ENCODE measurements at places on chromosomes 4 and X.

GRCh38 chr4:153809307-153809706 is 20.4 kb upstream of the SFRP2 start:
- no peak for DNase-seq

DNA sequence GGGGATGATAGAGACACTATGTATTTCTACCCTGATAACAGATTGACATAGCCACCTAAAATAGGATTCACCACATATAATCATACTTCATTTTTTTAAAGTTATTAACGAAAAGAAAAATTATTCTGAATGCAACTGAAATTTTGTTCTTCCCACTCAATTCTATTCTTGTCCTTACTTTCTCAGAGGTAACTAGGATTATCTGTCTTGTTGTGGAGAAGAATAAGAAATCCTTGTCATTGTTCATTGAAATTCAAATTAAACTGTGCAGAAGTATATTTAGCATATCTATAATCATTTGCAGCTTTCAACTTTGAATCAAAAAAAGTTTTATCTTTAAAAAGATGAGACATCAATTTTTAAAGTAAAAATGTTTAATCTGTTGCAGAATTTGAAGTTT is 40.4 kb upstream of the PRR27 start:
- DNase-seq = no peak

GRCh38 chr4:15148691-15149090 is 146.4 kb downstream of the CPEB2 start:
- no peak for DNase-seq

DNA sequence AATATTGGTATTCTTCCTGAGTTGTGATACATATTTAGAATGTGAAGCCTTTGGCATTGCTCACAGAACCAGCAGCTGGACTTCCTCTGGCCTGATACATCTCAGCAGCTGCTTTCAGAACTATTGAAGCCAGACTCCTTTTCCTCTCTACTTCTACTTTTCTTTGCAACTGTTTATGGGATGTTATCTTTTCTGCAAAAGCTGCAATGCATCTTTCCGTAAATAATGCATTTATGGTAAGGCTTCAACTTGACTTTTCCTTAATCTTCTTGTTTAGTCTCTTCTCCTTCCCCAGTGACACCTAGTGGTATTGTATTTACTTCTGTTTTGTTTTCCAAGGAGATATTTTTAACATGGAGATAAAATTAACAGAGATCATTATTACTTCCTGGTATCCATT is 1548.7 kb downstream of the PCDH7 start:
- DNase-seq = no peak

DNA sequence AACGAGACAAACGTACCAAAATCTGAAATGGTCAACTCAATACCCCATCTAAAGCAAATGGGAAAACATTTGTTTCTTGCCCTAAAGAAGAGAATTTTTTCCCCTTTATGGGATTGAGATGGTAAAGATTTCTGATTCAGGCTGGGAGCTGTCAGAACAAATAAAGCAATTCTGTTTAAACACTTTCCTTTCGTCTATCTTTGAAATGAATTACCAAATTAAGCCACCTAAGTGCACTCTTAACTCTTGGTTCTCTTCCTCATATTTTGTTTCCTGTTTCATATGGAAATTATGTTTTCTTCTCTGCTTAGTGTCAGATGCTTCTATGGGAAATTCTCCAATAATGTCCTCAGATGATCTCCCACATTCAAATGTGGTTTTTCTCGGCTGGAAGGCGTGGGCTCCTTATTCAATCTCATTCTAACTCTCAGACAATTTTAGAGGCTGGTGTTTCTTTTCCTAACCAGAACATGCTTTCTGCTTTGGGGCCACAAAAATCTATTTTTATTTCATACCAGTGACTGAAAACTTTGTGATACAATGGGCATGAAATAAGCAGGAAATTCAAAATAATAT is 50.3 kb upstream of the HPF1 start:
- DNase-seq = no peak

- no peak for DNase-seq
These were observed 85.8 kb downstream of the KIT start for GRCh38 chr4:54743562-54743961.

DNA sequence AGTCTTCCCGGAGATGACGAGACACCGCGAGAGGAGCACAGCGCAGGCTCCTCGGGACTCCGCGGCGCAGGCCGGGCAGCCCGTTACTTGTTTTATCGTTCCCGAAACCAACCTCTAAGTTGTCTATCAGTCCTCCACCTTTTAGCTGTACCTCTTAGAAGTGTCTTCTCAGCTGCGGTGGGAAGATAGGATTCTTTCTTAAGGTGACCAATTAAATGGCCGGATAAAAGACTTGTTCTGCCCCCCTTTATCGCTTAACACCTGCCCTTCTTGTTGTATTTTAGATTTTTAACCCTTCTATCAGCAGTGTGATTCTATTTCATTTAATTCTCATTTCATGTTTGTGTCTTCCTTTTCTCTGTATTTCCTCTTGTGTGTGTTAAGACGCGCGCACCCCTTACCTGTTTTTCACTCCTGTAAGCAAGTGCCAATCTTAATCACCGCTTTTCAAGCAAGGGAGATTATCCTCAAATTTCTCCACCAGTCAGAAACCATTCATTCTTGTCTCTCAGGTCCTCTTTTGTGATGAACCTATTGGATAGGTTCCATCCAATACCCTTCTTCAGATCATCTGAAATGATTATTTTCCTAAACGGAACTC is at the start of gene SLC9B2:
Gene SLC9B2, minus strand, starts transcription at position 15 of the 601 bp plus-strand sequence. CDS start 9,211 bp downstream, outside the sequence.
- no peak for DNase-seq

DNA sequence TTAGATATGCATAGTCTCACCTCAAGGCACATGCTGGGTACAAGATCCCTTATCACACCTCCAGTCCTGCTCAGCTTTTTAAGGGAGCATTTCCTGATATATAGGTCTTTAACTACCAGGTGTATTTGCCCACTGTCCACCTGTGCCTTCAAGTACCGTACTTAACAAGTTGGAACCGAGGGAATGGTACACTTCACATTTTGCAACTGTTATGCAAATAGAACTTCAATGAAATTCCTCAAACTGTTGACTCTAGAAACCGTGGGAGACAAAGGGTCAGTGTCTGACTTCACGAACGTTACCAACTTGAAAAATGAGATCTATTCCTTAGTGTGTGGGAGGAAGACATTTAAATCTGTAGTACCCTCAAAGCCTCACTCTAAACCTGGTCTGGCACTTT is 5.2 kb downstream of the TRIM2 start:
- DNase-seq = no peak

- peak; percentile 0 for DNase-seq
These were observed 877 bp upstream of the SLC16A2 start for GRCh38 chrX:74420196-74421035.

DNA sequence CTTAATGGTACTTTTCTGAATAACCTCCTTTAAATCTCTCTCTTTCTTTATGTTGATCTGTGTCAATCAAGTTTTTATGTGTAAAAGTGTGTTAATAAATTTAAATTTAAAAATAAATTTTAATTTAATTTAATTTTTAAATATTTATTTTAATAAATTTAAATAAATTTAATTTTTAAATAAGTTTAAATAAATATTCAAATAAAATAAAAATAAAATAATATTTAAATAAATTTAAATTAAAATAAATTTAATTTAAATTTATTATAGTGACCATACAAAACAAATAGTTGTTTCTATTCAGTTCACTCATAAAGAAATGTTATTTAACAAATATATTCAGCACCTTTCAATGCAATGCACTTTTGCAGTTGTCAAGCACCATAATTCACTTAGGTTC is 146.9 kb downstream of the GRID2 start:
- DNase-seq = no peak

GRCh38 chr4:84218031-84218430 is 281.1 kb downstream of the NKX6-1 start:
- DNase-seq = no peak

DNA sequence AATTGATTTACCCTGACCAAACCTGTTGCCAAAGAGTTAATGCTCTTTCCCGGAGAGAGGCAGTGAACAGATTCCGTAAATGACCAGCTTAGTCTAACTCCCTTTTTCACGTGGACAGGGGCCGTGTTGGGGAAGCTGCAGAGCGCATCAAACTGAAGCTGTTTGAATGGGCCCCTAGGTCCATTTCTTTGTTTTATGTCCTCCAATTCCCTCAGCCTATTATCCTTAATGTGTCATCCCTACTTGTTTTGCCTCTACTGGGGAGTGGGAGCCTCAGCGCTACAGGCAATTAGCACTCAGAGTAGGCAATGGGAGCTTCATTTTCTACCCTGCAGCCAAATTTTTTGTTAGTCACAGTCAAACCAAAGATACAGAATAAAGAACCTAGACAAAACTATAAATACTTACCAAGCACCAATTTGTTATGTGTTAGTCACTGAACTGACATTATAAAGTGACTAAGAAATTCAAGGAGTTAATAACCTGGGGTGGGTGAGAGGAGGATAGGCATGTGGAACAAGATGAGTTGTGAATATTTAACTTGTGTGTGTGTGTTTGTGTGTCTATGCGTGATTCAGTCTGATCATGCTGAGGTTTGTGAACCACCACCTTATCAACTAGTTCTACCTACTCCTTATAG is 417.4 kb downstream of the PACRGL start:
- DNase-seq = no peak

DNA sequence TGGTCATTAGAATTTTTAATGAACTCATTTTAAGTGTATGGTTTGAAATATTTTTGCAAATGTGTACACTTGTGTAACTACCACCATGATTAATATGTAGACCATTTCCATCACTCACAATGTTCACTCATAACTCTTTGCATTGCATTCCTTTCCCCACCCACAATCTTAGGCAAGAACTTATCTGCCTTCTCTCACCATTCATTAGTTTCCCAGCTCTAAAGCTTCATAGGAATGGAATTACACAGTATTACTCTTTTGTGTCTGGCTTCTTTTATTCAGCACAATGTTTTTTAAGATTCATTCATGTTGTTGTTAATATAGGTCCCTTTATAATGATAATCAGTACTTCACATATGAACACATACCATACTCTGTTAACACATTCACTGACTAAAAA is 106.1 kb downstream of the ARAP2 start:
- no peak for DNase-seq

- no peak for DNase-seq
These were observed 41.0 kb upstream of the CPEB2 start for GRCh38 chr4:14961292-14961691.

- DNase-seq = no peak
These were observed 83.0 kb upstream of the BEND4 start for GRCh38 chr4:42235304-42236021.

- peak; percentile 22 for DNase-seq
These were observed 39.6 kb downstream of the ZCCHC13 start for GRCh38 chrX:74343343-74344279.

GRCh38 chr4:69497886-69498395 is 2.2 kb upstream of the UGT2B4 start:
- DNase-seq = no peak

GRCh38 chr4:77158487-77158861 is 1.5 kb downstream of the CCNG2 start:
- no peak for DNase-seq

DNA sequence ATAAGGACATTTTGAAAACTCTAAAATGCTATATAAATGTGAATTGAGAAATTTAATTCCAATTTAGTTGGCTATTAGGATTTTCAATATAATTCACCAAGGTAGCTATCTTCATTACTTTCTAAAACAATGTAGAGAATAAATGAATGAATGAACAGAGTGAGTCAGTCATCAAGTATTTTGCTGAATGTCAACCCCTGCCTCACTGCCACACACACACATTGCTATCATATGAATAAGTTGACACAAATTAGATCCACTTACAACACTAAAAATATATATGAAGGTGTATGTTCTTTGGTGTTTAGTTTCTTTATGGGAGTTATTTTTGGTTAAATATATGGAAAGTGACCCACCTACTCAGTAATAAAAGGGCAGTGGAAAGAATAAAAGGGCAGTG is 141.4 kb upstream of the SMIM10 start:
- no peak for DNase-seq

DNA sequence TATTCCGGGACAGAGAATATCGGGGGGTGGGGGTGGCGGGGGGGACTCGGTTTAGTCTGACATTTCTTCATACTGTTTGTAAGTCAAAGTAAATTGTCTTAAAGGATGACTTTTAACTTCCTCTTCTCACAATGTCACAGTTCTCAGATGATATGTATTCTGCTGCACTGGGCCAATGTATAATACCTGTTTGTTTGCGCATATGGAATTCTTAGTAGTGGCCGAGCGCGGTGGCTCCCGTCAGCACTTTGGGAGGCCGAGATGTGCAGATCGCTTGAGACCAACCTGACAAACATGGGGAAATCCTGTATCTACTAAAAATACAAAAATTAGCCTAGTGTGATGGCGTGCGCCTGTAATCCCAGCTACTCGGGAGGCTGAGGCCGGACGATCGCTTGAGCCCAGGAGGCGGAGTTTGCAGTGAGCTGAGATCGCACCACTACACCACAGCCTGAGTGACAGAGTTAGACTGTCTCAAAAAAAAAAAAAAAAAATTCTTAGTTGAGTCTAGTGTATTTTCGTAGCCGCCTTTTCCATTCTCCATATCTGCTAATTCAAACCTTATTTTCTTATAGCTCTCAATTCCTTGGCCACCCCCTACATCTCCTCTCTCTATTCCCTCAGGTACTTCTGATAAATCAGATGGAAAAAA is 851 bp downstream of the POLR2B start:
- no peak for DNase-seq

GRCh38 chrX:154436983-154437752 is at the start of gene GDI1:
TSS of gene GDI1 (plus strand) at chrX:154437154. CDS start at chrX:154437255, 101 bp downstream.
- peak; percentile 11 for DNase-seq

- no peak for DNase-seq
These were observed 128.9 kb downstream of the CEP135 start for GRCh38 chr4:56077676-56078075.

DNA sequence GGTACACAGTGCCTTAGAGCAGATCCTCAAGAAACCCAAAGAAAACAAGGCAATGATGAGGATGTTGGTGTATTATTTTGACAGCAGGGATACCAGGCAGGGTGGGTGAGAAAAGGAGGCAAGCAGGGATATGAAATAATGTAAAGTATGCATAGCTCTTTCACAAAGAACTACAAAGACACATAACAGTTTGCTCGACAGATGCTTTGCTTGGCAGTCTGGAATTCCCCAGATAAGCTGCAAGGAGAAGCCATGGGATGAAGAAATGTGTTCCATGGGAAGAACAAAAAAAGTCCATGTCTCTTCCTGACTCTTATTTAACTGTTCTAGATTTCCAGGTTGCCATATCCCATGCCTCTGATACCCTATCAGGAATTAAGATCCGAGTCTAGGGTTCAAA is 75.4 kb downstream of the FAM13A start:
- no peak for DNase-seq

GRCh38 chr4:152211936-152212653 is 323.8 kb downstream of the FBXW7 start:
- no peak for DNase-seq

DNA sequence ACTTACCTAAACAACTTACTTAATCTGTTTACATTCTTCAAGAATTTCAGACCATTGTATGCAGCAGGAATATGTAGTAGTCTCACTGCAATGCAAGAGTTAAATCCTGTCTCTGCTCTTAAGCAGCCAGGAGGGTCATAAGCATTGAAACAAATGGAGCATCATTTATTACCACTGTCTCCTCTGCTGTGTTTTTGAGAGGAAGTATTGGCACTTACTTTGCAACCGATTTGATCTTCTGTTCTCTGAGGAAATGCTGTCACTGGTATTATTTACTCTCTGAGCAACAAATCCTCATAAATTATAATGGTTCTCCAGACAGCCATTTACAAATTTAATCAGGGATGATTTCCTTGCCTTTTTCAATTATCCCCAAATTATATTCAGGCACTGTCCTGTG is 1367.1 kb downstream of the STIM2 start:
- DNase-seq = no peak

GRCh38 chr4:81469781-81470455 is 1.8 kb downstream of the RASGEF1B start:
- DNase-seq = no peak
